Ureter (tissue), 1 donor: ENCODE measurements at places on chromosomes 1 and 21. TPM values are rescaled to one million over a fixed set of nuclear protein-coding genes. Genes with fewer than 3 reads are reported as not detected.
A peak's percentile ranks its signal among the peaks of the same experiment; 100 is the strongest.

DNA sequence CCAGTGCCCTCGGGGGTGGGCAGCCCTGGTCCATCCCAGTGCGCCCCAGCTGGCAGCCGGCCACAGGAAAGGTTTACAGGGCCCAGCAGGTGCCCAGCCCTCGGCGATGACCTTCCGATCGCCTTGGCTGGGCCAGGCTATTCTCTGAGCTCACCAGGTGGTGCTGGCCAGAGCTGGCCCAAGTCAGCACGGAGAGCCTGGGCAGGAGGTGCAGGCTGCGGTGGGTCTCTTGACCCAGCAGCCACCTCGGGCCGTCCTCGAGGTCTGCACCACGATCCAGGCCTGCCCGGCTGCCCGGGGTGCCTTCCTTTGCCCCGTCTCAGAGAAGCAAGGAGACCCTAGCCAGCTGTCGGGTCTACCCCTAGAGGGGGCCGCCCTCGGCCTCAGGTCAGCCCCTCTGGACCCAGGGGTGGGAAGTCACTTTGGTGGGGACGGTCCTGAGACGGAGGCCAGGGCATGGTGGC lies 370 bp downstream of the PERM1 start:
- DNase-seq: no peak

Gene SEMA6C
- total RNA-seq: 6.2 TPM

Gene HAPLN2
- total RNA-seq: 5.6 TPM

DNA sequence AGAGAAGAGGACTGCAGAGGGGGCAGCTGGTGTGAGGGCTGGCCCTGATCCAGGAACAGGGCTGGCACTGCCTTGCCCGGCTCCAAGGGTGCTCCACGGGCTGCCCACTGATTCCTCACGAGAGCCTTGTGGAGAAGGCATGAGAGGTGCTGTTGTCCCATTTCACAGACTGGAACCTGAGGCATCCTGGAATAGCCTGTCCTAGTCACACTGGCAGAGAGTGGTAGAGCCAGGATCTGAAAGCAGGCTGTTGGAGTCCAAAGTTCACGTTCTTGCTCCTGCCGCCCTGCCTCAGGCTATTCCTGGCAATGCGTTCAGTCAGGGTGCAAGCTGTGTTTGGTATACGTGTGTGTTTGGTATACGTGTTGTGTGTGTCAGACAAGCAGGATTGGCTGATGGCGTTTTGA lies 1.8 kb downstream of the RER1 start:
- no peak for DNase-seq

DNA sequence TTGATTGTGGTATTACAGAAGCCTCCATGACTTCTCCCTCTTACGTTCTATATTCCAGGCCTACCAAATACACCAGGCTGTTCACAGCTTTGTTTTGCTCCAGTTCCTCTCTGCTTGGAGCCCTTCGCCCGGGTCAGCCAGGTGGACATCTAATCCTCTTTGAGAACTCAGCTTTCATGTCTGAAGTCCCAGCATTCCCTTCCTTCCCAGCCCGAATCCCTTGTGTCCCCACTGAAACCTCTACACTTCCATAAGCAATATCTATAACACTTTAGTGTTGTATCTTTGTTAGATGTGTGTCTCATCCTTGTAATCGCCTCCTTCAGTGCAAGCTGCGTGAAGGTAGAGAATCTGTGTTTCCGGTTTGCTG lies 1.9 kb downstream of the RNF11 start:
- no peak for DNase-seq

Gene LEMD1
- total RNA-seq: not detected

Gene RHBG
- total RNA-seq: 2.8 TPM

GRCh38 chr1:216820345-216820744 lies 97.1 kb upstream of the ESRRG start:
- no peak for DNase-seq

Gene CASQ2
- total RNA-seq: 18.7 TPM

DNA sequence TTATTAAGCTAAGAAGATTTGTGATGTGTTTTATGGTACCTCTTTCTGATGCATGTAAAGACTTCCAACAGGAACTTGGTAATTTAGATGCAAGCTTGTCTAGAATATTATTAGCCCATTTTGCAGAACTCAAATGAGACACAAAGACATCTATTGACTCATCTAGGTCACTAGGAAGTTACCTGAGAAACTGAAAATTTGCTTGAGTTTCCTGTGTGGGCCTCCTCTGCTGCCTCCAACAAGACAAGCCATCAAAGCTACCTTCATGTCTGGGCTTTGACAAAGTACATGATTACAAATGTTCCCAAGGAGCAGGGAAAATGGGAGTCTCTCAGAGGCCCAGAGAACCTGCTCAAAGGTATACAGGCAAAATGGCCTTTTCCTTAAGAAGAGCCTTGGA lies 5.6 kb downstream of the RUNX1 start:
- DNase-seq: no peak

DNA sequence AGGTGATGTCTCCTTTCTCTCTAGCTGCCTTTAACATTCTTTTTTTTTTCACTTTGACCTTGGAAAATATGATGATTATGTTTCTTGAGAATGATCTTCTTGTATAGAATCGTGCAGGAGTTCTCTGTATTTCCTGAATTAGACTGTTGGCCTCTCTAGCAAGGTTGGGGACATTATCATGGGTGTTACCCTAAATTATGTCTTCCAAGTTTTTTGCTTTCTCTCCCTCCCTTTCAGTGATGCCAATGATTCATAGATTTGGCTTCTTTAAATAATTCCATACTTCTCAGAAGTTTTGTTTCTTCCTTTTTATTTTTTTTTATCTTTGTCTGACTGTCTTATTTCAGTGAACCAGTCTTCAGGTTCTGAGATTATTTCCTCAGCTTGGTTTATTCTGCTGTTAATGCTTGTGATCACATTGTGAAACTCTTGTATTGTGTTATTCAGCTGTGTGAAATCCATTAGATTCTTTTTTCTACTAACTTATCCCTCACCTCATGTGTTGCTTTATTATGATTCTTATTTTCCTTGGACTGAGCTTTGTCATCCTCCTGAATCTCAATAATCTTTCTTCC lies 268.4 kb upstream of the NRIP1 start:
- no peak for DNase-seq

DNA sequence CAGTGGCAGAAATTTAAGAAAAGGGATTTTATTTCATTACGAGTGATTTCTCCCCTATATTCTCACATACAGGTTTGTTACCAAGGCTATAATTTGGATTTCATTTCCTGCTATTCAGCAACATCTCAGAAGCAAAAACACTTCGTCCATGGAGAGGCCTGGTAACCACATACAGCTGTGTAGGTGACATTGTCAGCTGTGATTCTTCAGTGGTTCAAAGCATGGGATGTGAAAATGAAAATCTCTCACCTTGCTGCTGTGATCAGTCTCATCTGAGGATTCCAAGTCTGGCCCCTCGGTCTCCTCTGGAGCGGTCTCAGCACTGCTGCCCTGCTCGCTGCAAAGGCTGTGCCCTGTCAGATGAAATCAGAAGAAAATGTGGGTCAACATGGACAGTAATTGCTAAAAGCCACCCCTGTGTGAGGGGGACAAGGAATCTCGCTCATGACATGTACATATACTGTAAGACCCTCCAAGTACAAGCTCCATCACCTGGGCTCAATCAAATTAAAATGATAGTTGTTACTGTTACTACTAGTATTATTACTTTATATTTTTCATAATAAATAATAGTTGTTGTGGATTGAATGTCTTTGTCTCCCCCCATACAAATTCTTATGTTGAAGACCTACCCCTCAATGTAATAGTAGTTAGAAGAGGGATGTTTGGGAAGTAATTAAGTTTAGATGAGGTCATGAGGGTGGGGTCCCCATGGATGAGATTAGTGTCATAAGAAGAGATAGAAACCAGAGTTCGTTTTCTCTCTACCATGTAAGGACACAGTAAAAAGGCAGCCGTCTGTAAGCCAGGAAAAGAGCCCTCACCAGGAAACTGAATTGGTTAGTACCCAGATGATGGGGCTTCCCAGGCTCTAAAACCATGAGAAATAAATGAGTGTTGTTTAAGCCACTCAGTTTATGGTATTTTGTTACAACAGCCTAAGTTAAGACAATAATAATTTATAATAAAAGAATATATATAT lies 126.7 kb upstream of the KRTAP19-8 start:
- no peak for DNase-seq

Gene GPR153
- total RNA-seq: 7.2 TPM

Gene TNFRSF9
- 0.18 TPM for total RNA-seq

- no peak for DNase-seq
These were observed 165.3 kb downstream of the LRRC7 start for GRCh38 chr1:69733061-69733460.

DNA sequence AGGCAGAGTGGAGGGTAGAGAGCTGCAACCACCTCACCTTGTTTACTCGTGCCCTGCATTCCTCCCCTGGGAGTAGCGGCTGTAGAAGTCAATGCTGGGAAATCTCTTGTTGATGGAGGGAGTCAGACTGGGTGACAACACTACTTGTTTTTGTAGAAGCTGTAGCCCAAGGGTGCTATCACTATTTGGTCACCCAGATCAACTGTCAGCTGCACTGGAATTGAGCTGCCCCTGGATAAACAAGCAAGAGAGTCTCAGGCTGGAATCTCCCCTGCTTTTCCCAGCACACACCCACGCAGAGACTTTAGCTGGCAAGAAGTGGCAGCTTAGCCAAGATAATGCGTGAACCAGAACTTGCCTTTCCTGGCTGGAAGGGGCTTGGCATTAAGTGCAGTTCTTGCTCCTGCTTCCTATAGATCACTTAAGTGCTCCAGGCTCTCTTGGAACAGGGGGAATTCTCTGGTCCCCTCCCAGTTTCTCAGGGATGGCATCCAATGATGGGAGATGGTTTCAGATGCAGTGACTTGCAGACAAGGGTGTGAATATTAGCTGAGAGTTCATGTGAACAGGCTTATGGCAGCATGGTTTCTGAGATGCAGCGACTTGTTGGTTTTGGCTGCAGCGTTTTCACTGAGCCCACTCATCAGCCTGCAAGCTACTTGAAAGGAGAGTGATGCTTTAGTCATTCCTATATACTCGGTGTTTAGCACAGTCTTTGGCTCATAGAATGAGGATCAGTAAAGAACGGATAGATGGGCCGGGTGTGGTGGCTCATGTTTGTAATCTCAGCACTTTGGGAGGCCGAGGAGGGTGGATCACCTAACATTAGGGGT lies 16.8 kb downstream of the ATP2B4 start:
- DNase-seq: no peak

Gene LCE7A
- total RNA-seq: not detected

Gene CADM3
- total RNA-seq: 4.2 TPM

DNA sequence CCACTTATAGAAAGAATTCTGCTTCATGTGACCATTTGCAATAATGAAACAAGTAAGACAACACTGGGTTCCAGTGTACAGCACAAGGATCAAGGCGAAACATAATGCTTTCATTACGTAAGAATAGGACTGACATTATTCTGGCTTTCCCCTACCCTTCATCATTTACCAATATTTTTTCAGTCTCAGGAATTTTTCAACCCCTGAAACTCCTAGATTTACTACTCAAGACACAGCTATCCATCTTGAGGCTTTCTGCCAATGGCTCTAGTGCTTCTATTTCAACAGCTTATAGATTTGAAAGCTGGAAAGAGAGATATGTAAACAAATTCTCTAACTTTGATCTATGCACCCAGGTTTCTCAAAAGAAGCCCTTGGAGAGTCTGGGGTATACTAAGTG lies 48.4 kb downstream of the WLS start:
- no peak for DNase-seq

- no peak for DNase-seq
These were observed 1.9 kb upstream of the CA6 start for GRCh38 chr1:8943498-8944405.

Gene WNT3A
- 0.21 TPM for total RNA-seq

- no peak for DNase-seq
These were observed 326.6 kb upstream of the B3GALT2 start for GRCh38 chr1:193513032-193513431.

Gene SPRR2A
- 0.96 TPM for total RNA-seq

GRCh38 chr21:35587841-35588380 lies 472.4 kb downstream of the SETD4 start:
- DNase-seq: no peak

Gene ATAD3C
- total RNA-seq: 8.0 TPM

Gene TSPEAR
- 0.10 TPM for total RNA-seq

- DNase-seq: no peak
These were observed 25.0 kb downstream of the CD55 start for GRCh38 chr1:207346513-207346912.

DNA sequence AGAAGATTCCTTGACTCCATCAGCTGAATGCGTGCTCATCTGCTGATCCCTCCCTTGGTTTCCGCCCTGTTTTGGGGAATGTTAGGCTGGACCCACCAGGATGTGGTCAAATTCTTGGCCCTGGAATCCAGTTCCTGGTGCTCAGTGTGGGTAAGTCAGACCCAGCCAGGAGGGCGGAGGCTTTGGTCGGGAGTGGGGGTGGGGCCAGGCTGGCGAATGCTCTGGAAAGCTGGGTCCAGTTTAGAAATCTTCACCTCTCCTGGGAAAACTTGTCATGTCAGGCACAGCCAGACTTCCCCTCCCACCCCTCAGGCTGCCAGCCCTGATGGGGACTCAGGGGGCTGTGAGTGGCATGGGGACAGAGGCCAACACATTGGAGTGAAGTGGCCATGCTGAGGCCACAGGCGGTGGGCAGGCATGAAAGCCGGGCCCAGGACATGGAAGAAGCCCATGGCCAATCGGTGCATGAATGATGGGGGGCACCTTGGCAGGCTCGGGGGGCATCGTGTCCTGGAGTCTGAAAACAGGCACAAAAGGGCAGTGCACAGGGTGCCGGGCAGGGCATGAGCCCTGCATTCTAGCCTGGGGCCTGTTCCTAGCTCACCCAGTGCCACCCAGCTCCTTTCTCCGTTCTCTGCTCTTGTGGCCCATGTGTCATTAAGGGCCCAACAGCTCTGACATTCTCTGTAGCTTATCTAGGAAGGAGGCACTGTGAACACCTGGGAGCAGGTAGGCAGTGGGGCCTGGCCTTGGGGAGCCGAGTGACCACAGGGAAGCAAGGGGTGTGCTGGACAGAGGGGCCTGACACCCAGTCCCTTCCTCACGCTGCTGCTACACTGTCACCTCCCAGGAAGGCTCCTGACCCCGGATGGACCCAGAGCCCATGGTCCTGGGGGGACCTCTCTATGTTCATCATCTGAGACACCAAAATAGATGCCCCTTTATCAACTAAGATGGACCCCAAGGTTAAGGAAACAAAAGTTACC lies 14.6 kb upstream of the PADI1 start:
- DNase-seq: peak; percentile 63

DNA sequence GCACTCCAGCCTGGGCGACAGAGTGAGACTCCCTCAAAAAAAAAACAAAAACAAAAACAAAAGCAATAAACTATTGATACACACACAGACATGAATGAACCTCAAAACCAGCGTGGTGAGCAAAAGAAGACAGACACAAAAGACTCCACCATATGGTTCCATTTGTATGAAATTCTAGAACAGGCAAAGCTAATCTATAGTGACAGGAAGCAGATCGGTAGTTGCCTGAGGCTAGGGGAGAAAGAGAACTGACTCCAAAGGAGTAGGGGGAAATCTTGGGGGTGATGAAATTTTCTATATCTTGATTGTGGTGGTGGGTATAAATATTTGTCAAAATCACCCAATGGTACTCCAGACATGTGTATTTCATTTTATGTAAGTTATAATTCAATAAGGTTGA lies 20.9 kb downstream of the LACTBL1 start:
- no peak for DNase-seq

- no peak for DNase-seq
These were observed 2.9 kb downstream of the S100A12 start for GRCh38 chr1:153372571-153372970.
